Activated CD8-positive, alpha-beta T cell treated with anti-CD3 and anti-CD28 coated beads for 36 hours (primary cell): ENCODE measurements at places on chromosomes 5 and 9.

DNA sequence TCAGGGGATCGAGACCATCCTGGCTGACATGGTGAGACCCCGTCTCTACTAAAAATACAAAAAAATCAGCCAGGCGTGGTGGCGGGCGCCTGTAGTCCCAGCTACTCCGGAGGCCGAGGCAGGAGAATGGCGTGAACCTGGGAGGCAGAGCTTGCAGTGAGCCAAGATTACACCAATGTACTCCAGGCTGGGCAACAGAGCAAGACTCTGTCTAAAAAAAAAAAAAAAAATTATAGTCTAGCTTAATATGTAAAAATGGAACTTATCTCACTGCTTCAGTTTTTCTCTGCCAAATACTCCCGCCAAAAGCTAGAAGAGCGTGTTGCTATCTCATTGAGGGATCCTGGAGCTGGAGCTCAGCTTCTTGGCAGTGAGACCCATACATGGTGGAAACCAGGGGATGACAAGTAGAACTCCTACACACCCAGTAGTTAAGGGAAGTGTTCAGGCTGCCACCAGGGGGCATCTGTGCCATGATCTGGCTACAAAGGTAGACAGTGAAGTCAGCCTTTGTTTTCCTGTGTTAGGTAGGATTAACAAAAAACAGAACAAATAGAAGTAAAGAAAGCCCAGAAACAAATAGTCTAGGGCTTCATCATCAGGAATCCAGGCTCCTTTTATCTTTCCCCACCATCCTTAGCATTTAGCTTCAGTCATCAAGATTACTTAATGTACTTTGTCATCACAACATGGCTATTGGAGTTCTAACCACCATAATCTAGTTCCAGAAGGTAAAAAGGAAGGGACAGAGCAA is 33.6 kb upstream of the GLIPR2 start:
- DNase-seq = peak; percentile 92

DNA sequence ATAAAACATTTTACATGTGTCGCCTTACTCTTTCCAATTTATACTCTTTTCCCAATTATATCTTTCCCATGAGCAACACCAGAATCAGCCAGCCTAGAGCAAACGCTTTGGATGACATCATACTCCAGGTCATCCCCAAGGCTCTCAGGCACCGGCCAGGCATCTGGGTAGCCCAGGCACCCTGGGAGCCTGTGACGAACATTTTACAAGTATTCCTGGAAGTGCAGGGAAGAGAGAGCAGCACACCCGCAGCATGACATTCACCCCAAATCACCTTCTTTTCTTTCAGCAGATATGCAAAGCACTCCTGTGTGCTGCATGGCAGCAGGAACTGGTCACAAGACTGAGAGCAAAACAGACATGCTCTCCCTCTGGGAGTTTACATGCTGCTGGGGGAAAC is 75.7 kb upstream of the SMIM23 start:
- no peak for DNase-seq

GRCh38 chr5:126972062-126972895 is 58.1 kb downstream of the MARCHF3 start:
- DNase-seq = peak; percentile 52

GRCh38 chr9:119961774-119962424 is 592.7 kb upstream of the BRINP1 start:
- DNase-seq = peak; percentile 11

DNA sequence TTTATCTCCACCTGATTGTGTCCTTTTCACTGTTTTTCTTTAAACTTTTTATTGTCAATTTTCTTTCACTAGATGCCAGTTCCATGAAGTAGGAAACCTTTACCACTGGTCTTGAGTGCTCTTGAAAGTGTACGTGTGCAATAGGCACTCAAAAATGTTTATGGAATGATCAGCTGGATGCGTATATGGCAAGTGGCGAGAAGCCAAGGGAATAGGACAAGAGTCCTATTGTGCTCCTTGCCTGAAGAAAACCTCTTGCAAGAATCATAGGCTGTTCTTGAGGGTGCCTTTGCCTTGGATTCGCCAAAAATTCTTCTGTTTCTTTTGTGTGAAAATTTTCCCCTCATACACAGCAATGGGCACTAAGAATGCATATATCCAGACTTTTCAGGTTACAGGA is 97.7 kb downstream of the GHR start:
- no peak for DNase-seq
